Kidney (tissue), 22 donors: ENCODE measurements at places on chromosomes 7 and 10. TPM values are rescaled to one million over a fixed set of nuclear protein-coding genes. Genes with fewer than 3 reads are reported as not detected.

SFRP4 gene
- polyA plus RNA-seq: 1.5 TPM

UNC5B gene
- 5.5 TPM for polyA plus RNA-seq

SPDYE11 gene
- not detected for polyA plus RNA-seq

ZNF777 gene
- polyA plus RNA-seq: 8.2 TPM

GNA12 gene
- polyA plus RNA-seq: 16.5 TPM

PWWP2B gene
- polyA plus RNA-seq: 12.9 TPM

WDR86 gene
- 1.8 TPM for polyA plus RNA-seq

NCF1 gene
- polyA plus RNA-seq: 0.92 TPM

GARIN1A gene
- polyA plus RNA-seq: 1.3 TPM

UNCX gene
- polyA plus RNA-seq: 1.4 TPM

INSYN2A gene
- not detected for polyA plus RNA-seq

NEUROG3 gene
- polyA plus RNA-seq: not detected

TYW1B gene
- 3.2 TPM for polyA plus RNA-seq

CTBP2 gene
- polyA plus RNA-seq: 33.1 TPM

VSTM2A gene
- not detected for polyA plus RNA-seq

AKR1C4 gene
- not detected for polyA plus RNA-seq

PRF1 gene
- polyA plus RNA-seq: 1.4 TPM

SLC16A12 gene
- 19.0 TPM for polyA plus RNA-seq

HOXA3 gene
- polyA plus RNA-seq: 6.3 TPM

ANKRD22 gene
- polyA plus RNA-seq: 6.5 TPM

CYP26C1 gene
- 0.09 TPM for polyA plus RNA-seq

TWIST1 gene
- polyA plus RNA-seq: 1.7 TPM

GPR15LG gene
- polyA plus RNA-seq: not detected

ASZ1 gene
- not detected for polyA plus RNA-seq

EIF3A gene
- polyA plus RNA-seq: 24.9 TPM

SLC35B4 gene
- polyA plus RNA-seq: 19.6 TPM

MRM2 gene
- 25.6 TPM for polyA plus RNA-seq

GIMAP1 gene
- 6.4 TPM for polyA plus RNA-seq

JAKMIP3 gene
- 0.13 TPM for polyA plus RNA-seq

RPEL1 gene
- polyA plus RNA-seq: not detected

PLPP4 gene
- polyA plus RNA-seq: 11.2 TPM
